ENCODE measurements at places on chromosomes 5 and 9. TPM values are rescaled to one million over a fixed set of nuclear protein-coding genes. Genes with fewer than 3 reads are reported as not detected.

STPG3 gene
- not detected for total RNA-seq

SH3PXD2B gene
- 0.09 TPM for total RNA-seq

SHOC1 gene
- not detected for total RNA-seq

AK8 gene
- total RNA-seq = not detected

DNA sequence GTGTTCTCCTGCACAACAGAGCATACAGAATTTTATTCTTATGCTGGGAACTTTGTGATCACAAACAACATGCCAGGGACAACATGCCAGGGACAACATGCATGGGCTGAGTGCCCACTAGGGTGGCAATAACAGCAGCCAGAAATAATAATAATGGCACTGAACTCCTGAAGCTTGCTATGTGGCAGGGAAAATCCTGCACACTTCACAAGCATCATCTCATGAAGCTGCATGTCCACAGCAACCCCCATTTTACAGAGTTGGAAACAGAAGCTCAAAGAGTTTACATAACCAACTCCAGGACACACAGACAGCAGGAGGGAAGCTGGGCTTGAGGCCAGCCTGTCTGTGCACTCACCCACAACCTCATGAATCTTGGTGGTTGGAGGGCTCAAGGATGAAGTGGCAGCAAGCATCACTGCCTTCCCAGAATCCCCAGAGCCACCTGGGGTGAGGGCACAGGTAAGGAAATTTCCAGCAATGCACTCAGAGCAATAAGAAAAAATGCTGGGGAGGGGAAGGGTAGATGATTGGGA is 111.4 kb downstream of the GABBR2 start:
- no peak for DNase-seq

- DNase-seq = no peak
Observed at GRCh38 chr9:35736201-35736633, 3.8 kb downstream of the CREB3 start.

DNA sequence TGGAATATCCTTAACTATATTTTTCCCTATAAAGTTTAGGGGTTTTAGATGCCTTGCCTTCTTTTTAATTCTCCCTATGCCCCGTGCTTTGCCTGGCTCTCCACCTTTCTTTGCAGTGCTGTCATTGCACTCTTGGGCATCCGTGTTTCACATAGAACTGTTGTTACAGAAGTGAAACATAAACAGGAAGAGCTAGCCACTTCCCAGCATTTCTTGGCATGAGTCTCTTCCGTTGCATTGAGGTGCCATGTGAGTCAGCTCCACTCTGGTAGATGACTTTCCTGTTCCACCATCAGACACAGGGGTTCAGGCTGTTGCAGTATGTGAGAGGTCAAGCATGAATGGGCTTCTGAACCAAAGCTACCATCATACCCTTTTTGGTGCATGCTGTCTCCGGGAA is 73.4 kb downstream of the ANGPTL2 start:
- DNase-seq = peak; percentile 22

GRCh38 chr5:92749943-92750342 is 831.1 kb downstream of the NR2F1-AS1 start:
- DNase-seq = no peak

DNA sequence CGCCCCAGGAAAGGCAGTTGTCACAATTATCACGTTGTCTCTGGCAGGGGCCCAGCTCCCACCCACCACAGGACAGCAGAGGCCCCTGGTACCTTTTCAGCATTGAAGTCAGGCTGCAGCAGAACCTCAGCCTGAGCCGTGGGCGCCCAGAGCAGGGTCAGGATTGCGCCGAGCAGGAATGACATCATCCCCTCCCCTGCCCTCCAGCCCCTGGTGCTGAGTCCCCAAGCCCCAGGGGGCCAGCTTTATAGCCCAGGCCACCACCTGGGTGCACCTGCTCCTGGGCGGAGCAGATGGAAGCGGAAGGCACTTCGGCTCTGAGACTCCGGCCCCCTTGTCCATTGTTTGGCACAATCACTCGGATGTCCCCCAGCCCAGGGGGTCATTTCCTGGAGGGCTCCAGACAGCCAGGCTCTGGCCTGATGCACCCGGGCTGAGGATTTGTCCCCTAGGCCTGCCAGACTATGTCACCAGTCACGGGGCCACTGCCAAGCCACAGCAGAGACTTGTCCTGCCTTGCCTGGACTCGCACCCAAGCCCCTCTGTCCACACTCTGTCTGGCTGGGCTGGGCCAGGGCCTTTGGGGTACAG is at the start of gene LCN15:
LCN15 (minus strand) TSS at position 218 of the 591 bp plus-strand sequence; CDS start at position 188, 30 bp downstream.
- no peak for DNase-seq

DNA sequence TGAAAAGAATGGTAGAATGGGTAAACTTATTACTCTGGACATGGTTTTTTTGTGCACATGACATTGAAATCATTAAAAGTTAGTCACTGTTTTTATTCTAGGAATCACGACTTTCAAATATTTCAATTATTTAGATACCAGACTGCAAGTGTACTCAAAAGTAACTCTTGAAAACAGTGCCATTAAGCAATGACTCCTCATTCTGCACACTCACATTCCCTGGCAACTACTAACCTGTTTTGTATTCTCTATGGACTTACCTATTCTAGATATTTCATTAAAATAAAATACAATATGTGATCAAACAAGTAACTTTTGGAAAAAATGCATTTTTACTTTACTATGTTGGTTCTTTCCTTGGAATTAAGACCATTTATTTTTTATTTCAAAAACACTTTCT is 607.0 kb downstream of the PDE4D start:
- DNase-seq = no peak

- DNase-seq = no peak
Observed at GRCh38 chr5:38451074-38451725, 105.2 kb downstream of the LIFR start.
